Ovary (tissue), 10 donors: ENCODE measurements at places on chromosomes 7 and 10. TPM values are rescaled to one million over a fixed set of nuclear protein-coding genes. Genes with fewer than 3 reads are reported as not detected.

The PLEKHA1 gene
- total RNA-seq = 22.0 TPM

DNA sequence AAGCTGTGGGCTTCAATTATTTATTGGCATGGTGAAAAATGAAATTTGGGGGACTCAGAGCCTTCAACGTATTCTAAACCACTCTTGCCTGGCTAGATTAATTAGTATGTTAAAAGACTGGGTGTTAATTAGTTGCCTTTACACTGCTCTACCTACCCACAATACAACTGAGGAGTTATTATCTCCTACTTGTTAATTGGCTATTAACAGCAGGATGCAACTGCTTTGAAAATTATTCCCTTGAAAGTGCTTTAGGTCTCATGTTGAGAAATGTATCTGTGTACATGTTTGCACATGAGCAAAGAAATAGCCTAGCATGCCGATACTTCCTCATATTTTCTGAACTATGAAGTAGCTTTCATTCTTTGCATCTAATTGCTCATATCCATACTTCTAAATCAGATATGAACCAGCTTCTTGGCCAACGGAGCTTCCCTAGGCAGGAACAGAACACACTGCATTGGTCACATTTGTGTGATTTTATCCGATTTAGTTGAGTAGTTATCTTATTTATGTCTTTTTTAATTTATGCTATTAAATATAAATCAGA is 155.8 kb downstream of the GPAM start:
- no peak overlapping the region for H3K27ac ChIP-seq
- H3K36me3 ChIP-seq = no peaks in the 10 kb centered on the region
- H3K27me3 ChIP-seq = peaks cover 3% of the 10 kb centered on the region
- no peak overlapping the region for H3K4me3 ChIP-seq

- DNase-seq = no peak
- no peaks in the 10 kb centered on the region for H3K4me1 ChIP-seq
- no peaks in the 10 kb centered on the region for H3K27me3 ChIP-seq
- no peak overlapping the region for H3K27ac ChIP-seq
- H3K36me3 ChIP-seq = no peaks in the 10 kb centered on the region
These were observed 10.2 kb upstream of the C10orf67 start for GRCh38 chr10:23354630-23355279.

GRCh38 chr10:65602182-65602865 is 1323.5 kb upstream of the LRRTM3 start:
- H3K36me3 ChIP-seq = no peaks in the 10 kb centered on the region
- DNase-seq = no peak
- no peak overlapping the region for H3K27ac ChIP-seq
- H3K27me3 ChIP-seq = no peaks in the 10 kb centered on the region

The ADGRA1 gene
- not detected for total RNA-seq

- peaks cover 6% of the 10 kb centered on the region for H3K4me1 ChIP-seq
- H3K27ac ChIP-seq = no peak overlapping the region
- H3K4me3 ChIP-seq = peak overlapping the region; percentile 1
- no peaks in the 10 kb centered on the region for H3K27me3 ChIP-seq
- H3K36me3 ChIP-seq = no peaks in the 10 kb centered on the region
- no peak for DNase-seq
These were observed 41.7 kb upstream of the CALD1 start for GRCh38 chr7:134737566-134738345.
